ENCODE measurements at places on chromosomes 16 and 17.

DNA sequence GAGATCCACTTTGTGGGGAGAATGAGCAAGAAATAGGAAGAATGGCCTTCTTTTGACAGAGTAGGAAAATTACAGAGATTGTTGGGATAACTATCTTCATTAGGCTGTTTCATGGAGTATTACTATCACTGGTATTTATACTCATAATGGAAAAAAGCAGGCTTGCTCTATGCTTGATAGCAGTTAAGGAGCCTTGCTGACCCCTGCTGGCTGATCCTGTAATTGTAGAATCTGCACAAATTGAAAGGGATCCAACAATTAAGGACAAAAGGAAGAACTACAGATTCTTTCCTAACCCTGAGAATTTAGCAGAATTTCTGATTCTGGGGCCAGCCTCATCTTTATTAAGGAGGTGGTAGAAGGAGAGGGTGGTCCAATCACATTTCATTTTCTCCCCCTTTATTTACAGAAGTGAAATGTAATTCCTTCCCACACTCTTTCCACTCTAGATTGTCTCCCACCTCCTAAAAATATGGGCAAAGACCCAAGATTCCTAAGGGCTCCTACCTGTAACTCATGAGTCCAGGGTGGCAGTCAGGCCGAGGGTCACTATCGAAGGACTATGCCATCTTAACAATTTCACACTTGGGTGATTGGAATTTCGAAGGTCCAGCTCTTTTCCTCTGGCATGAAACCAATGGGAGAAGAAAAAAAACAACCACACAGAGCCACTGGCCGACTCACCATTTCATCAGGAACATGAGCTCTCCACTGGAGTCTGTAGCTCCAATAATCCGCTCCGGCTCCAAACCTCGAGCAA lies 26.3 kb downstream of the NFE2L1 start:
- peak; percentile 75 for DNase-seq

DNA sequence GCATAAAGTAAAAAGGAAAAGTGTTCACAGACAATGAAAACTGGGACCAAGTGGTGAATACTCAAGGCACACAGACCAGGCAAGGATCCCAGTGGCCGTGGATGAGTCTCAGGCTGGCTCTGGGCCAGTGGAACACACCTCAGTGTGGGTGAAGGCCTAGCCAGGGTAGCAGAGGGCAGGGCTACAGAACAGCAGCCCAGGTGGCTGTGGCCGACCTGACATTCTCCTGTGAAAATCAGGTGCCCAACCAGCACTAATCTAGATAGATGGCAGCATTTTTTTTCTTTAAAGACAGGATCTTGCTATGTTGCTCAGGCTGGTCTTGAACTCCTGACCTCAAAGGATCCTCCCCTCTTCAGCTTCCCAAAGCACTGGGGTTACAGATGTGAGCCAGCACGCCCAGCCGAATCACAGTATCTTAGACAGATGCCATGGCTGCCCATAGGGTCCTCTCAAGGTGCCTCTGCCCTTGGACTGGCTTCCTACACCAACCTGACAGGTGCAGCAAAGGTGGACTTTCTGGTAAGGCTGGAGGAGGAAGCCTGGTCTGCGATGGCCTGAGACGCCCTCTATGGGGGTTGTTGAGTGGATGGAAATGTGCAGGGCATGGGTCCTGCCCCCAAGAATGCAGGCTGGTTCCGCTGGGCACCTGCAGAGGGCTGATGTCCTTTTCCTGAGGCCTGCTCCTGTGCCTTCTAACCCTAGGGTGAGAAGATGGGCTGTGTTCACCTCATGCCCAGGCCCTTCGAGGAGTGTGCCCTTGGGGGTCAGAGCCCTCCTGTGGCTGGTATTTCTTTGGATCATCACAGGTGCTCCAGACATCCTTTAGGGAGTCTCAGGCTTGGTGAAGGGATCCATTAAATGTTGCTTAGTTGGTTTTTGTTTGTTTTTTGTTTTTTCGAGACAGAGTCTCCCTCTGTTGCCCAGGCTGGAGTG lies 3.8 kb upstream of the P4HB start:
- no peak for DNase-seq

DNA sequence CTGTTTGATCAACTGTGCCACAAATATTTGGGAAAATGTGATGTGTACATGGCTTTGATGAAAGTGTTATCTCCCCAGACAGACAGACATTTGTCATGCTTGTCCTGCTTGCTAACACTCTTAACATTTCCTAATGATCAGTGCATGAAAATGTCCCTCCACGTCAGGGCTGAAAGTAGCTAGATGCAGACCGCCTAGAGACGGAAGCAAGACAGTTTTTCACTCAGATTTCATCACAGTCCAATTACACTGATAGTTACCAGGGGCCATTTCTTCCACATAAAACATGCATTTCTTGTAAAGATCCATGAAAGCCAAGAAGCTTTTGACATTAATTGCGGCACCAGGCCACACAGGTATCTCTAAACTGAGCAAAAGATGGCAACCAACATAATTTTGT lies 347.7 kb downstream of the RBFOX1 start:
- DNase-seq: no peak

DNA sequence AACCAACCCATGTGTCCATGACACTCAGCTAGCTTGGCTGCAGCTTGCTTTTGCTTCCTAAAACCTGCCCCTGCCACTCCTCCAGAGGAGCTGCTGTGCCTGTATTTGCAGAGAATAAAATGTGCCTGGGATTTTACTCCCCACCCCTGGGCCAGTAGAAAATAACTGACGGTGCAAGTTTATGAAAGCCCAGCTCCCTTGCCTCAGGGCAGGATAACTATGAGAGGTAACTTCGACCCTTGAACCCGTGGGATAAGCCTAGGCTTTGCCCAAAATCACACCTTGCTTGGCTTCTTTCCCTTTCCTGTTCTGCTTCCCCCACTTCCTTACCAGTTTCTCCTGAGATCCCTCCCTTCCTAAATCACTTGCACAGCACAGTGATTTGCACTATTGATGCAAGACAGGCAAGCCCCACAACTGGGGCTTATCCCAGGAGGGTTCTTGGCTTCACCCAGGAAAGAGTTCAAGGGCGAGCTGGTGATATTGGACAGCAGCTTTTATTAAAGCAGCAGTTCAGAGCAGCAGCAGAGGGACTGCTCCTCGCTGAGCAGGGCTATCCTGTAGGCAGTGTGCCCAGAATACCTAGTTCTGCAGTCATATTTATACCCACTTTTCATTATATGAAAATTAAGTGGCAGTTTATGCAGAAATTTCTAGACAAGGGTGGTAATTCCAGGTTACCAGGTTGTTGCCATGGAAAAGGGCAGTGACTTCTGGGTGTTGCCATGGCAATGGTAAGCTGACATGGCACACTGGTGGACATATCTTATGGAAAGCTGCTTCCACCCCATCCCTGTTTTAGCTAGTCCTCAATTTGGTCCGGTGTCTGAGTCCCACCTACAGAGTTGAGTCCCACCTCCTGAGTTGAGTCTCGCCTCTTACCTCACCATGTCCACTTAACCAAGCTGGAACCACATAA lies 6.3 kb upstream of the ERCC4 start:
- no peak for DNase-seq

- no peak for DNase-seq
Observed at GRCh38 chr16:10564591-10564990, 15.8 kb downstream of the EMP2 start.

GRCh38 chr17:69870091-69870530 lies 204.9 kb upstream of the KCNJ16 start:
- no peak for DNase-seq

GRCh38 chr16:71218306-71218963 lies 12.1 kb downstream of the HYDIN start:
- no peak for DNase-seq

- DNase-seq: no peak
Observed at GRCh38 chr17:43892647-43892952, 14.7 kb downstream of the MPP2 start.

GRCh38 chr16:11506741-11507305 lies 79.9 kb downstream of the LITAF start:
- DNase-seq: no peak

DNA sequence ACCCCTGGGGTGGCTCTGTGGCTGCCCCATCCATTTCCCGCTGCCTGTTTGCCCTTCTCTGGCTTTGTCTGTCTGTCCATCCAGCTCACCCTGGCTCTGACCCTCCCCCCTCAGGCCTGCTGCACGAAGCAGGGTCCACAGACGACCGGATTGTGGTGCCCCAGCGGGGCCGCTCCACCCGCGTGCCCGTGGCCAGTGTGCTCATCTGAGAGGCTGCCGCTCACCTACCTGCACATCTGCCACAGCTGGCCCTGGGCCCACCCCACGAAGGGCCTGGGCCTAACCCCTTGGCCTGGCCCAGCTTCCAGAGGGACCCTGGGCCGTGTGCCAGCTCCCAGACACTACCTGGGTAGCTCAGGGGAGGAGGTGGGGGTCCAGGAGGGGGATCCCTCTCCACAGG lies 761 bp upstream of the LAT start:
- DNase-seq: no peak

- DNase-seq: peak; percentile 47
Observed at GRCh38 chr16:13672196-13672595, 247.8 kb upstream of the ERCC4 start.

DNA sequence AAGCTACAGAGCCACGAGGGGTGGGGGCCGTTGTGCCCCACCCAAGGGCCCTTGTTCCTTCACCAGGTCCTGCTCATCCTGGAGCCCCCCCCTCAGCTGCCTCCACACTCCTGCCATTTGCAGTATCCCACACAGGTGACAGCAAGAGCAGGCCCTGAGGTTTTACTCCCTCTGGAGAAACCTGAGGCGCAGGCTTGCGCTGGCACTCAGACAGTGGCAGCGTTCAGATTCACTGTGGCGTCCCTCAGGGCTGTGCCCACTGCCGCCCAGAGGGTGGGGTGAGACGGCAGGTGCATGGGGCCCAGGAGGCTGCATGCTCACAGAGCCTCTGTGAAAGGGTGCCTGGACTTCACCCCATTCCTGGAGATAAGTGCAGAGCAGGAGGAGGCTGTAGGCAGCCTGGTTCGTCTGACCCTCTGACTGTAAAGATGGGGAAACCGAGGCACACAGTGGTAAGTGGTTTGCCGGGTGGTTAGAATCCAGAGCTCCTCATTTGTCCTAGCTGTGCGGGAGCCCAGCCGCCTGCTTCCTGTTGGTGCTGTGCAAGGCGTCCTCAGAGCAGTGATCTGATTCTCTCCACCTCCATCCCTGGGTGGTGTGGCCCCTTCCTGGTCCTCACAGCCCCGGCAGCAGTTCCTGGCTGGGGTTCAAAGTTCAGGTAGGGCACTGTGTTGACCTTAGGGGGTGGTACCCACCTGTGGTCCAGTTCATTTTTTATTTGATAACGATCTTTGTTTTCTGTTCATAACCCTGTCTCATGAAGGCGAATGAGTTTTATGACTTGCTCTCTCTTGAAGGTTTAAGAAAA lies 1.6 kb downstream of the SPIRE2 start:
- DNase-seq: peak; percentile 70

DNA sequence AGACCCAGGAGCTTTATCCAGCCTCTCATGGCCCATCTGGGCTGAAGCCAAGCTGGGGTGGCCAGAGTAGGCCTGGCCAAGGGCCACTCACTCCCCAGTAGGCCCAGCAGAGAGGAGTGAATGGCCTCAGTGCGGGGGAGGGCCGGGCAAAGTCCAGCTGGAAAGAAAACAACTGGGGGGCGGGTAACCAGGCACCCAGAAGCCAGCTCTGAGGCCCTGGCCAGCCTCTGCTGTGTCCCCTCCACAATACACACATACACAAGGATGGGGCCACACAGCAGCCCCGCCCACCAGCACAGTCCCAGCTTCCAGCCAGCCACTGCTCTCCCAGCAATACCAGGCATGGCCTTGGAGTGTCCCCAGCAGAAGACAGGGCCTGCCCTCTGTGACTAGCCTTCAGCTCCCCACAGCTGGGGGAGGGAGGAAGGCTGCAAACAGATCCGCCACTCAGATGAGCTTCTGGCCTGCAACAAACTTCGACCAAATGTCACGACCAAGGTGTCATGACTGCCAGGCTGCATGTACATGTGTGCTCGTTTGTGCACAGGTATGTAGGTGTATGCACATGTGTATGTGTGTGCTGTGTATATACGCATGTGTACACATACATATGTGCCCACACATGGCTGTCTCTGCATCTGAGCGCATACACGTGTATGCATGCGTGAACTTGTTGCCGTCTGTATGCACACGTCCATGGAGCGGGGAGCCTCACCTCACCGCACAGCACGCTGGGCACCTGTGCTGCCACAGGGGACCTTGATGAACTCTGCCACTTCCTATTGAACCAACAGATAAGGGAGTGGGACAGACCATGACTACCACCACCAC lies 5.0 kb downstream of the CARHSP1 start:
- peak; percentile 100 for DNase-seq

- no peak for DNase-seq
Observed at GRCh38 chr16:2663553-2664546, 18.5 kb upstream of the KCTD5 start.

- no peak for DNase-seq
Observed at GRCh38 chr17:67063141-67063540, 18.8 kb downstream of the CACNG1 start.

DNA sequence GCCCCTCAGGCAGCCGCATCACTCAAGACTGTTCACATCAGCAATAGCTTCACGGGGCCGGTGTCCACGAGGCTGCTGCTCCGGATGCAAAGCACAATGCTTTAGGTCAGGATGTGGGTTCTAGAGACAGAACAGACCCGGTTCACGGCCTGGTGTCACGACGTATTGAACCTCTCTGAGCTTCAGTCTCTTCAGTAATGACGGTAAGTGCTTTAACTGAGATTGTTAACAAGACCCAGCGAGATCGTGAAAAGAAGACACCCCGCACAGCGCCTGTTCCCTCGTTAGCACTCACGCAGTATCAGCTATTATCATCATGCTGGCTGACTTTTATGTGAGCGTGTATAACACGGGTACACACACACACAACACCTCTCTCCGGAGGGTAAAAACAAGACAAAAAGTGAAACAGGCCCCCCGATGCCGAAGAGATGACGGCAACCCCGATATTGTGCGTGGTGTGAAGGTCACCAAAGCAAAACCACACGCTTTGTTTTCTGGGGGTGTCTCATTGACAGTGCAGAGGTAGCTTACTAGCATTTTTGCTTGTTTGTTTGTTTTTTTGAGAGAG lies 21.4 kb upstream of the ABR start:
- DNase-seq: no peak

DNA sequence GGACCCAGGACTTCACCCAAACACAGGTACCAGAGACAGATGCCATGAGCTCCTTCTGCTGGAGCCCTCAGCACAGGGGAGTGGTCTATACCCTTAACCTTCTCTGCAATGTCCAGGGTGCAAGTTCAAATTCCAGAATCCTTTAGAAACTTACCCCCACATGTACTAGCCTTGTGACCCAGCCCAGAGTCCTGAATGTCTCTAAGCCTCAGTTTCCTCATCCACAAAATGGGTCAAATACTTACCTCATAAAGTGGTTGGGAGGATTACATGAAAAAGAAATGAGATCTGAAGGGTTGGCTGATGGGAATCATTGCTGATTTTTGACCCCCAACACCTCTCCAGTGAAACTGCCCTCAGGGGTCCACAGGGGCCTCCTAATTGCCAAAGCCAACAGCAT lies 21.7 kb downstream of the COTL1 start:
- no peak for DNase-seq

Measured in HepG2 (cell line).